ENCODE measurements at places on chromosomes 3 and 15. TPM values are rescaled to one million over a fixed set of nuclear protein-coding genes. Genes with fewer than 3 reads are reported as not detected.

DNA sequence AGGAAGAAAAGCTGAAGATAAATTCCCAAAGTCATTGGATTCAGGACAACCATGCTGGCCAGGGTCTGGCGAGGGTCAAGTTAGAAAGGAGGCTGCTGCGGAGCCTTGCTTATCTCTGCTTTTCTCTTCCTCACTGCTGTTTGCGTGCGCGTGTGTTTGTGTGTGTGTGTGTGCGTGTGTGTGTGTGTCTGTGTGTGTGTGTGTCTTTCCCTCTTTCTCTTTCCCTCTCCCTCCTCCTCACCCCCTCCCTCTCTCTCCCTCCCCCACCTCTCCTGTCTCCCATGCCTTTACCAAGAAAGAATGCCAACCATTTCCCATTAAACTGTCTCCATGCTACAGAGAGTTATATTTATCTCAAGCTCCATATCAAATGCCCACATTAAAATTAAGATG lies at the start of gene COLQ:
COLQ (minus strand) TSS at position 134 of the 393 bp plus-strand sequence; CDS start at position 53, 81 bp downstream.
- no peaks in the 10 kb centered on the region for H3K36me3 ChIP-seq
- no peaks in the 10 kb centered on the region for H3K27me3 ChIP-seq
- DNase-seq: peak; percentile 28

- peaks cover 25% of the 10 kb centered on the region for H3K36me3 ChIP-seq
- peaks cover 3% of the 10 kb centered on the region for H3K4me1 ChIP-seq
- peak; percentile 92 for DNase-seq
- H3K4me3 ChIP-seq: no peak overlapping the region
- no peaks in the 10 kb centered on the region for H3K27me3 ChIP-seq
These were observed 2.2 kb downstream of the SNX22 start for GRCh38 chr15:64153480-64154367.

DNA sequence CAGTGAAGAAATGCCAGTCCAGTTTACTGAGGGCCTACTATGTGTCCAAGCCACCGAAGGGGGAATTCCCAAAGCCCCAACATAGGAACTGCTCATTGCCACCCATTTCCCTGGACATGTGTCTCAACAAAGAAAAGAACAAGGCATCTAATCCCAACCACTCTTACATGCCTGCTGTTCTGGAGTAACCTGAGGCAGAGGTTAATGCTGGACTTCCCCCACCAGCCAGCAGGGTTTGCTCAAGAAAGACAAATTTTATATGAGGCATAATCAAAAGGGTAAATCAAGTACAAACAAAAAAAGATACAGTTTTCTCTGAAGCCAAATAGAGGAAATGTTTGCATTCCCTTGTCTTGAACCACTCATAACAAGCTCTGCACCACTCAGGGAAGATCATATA lies 4.1 kb downstream of the ADCY5 start:
- peaks cover 6% of the 10 kb centered on the region for H3K4me1 ChIP-seq
- H3K27ac ChIP-seq: peak overlapping the region; percentile 88
- H3K27me3 ChIP-seq: peaks cover 13% of the 10 kb centered on the region
- H3K4me3 ChIP-seq: no peak overlapping the region

SLC28A2 gene
- 0.28 TPM for total RNA-seq

Data from lung (tissue), 17 donors.